Activated T-cell treated with anti-CD3 and anti-CD28 coated beads, Interleukin-2, amount 50 U/mL, for 4 hours (primary cell): ENCODE measurements at places on chromosomes 1 and 21. TPM values are rescaled to one million over a fixed set of nuclear protein-coding genes. Genes with fewer than 3 reads are reported as not detected.

EPHX1 gene
- 2.2 TPM for total RNA-seq

COG2 gene
- total RNA-seq, result 52.7 TPM

LCA5L gene
- total RNA-seq, result 0.16 TPM

PYCR2 gene
- total RNA-seq, result 161 TPM

PLK3 gene
- 239 TPM for total RNA-seq

ICOSLG gene
- total RNA-seq, result 2.4 TPM

TDRD5 gene
- not detected for total RNA-seq

CD84 gene
- total RNA-seq, result 7.0 TPM

XCL2 gene
- 79.9 TPM for total RNA-seq

ACTA1 gene
- not detected for total RNA-seq

RNU1-1 gene
- total RNA-seq, result 1,321 TPM

SLAMF8 gene
- total RNA-seq, result 1.3 TPM

DNM3 gene
- total RNA-seq, result 0.35 TPM

TAL1 gene
- total RNA-seq, result 0.11 TPM

NTRK1 gene
- total RNA-seq, result 0.55 TPM

CRNN gene
- total RNA-seq, result not detected

KIRREL1 gene
- 0.15 TPM for total RNA-seq

SGIP1 gene
- not detected for total RNA-seq

DCLRE1B gene
- total RNA-seq, result 22.0 TPM

PLA2G2F gene
- not detected for total RNA-seq

CD1C gene
- total RNA-seq, result 0.49 TPM

VWA5B1 gene
- total RNA-seq, result not detected

MRPL37 gene
- 185 TPM for total RNA-seq

CFAP45 gene
- 1.2 TPM for total RNA-seq

SLAMF1 gene
- total RNA-seq, result 69.2 TPM

OPTC gene
- not detected for total RNA-seq

WNT2B gene
- not detected for total RNA-seq

NHLH1 gene
- 0.33 TPM for total RNA-seq

RHEX gene
- not detected for total RNA-seq

ARL8A gene
- total RNA-seq, result 52.1 TPM

KCNH1 gene
- not detected for total RNA-seq

FAM229A gene
- total RNA-seq, result 3.2 TPM

SLAMF6 gene
- 19.4 TPM for total RNA-seq

IPO9 gene
- total RNA-seq, result 48.3 TPM

AVPR1B gene
- total RNA-seq, result not detected

LENEP gene
- total RNA-seq, result 0.50 TPM

TAS1R1 gene
- total RNA-seq, result not detected

RIMS3 gene
- total RNA-seq, result 0.57 TPM

CYP4A22 gene
- not detected for total RNA-seq

AK5 gene
- 4.9 TPM for total RNA-seq
